Activated CD4-positive, alpha-beta T cell treated with anti-CD3 and anti-CD28 coated beads for 48 hours (primary cell): ENCODE measurements at places on chromosomes 13 and 19.

DNA sequence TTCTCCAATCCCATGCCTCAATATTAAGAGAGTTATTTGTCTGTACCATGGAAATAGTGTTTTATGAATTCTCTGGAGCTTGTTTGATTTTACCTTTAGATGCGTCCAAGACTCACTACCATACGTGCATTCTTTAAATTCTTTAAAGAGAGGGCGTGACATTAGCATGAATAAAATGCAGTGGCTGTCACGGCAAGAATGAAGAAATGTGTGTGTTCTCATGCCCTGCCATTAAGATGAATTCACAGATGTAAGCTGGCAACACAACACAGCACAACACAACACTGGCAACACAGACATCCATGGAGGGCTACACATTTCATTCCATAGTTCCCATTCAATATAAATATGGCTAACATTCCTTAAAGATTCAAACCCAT is 213.4 kb downstream of the ENOX1 start:
- DNase-seq: no peak

DNA sequence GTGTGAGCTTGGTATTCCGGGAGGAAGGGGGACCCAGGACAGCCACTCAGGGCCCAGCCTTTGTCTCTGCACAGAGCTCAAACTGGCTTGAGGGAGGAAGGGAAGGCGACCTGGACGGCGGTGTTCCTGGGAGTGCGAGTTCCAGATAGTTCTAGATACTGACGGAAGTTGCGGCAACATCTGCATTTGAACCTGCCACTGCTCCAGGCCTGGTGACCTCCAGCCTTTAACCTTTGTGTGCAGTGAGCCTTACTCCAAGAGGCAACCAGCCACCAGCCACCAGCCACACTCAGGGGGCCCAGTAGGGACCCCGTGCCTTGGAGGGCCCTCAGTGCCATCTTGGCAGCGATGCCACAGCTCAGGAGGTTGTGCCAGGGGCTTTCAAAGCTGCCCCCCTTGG is 15.5 kb upstream of the ZBTB7A start:
- DNase-seq: no peak

DNA sequence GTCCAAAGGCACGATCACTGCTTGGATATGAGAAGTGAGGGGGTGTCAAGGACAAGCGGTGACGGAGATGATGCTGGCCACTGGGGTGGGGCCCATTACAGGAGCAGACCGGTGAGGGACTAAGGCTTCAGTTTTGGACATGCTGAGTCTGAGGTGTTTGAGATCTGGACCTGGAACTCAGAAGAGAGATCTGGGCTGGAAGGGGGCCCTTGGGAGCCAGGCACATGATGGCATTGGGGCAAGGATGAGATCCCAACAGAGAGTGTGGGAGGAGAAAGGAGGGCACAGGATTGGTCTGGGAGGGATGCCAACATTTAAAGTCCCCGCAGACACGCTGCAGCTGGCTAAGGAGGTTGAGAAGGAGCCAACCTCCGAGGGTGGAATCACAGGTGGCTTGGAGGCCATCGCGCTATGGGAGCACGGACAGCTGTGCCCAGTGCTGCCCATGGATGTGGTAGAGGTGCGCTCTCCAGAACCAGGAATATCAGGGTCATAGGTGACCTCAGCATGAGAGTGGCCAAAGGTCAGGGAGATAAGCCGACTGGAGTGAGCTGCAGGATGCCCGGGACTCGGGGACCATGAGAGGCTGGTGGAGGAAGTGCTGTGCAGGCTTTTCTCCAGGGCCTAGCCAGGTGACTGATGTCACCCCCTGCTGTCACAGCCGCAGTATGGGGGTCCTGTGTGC is 21.8 kb downstream of the DHRS12 start:
- DNase-seq: no peak

DNA sequence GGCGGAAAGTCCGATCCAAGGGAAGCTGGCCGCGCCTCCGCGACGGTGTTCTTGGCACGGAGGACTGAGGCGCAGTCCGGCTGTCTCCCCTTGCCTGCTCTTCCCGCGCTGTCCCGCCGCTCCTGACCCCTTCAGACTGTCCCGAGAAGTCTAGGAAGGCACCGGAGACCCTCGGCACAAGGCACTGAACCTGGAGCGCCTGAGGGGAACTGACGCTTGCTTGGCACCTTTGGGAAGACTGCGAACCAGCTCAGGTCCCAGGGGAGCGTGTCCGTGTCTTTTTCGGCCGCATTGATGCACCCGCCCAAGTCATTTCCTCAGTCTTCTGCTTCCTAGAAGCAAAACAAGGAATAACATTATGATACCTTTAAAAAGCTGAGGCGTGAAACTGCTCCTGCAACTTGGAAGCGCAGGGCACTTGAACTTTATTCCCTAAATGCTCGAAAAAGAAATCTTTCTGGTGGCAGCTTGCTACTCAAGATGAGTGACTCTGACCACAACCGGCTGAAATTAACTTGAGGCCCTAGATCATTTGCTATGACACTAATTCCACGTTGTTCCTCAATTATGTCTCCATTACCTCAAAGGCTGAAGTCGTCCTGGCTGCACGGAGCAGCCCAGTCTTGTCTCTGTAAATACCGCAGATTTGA is 735 bp upstream of the FLT1 start:
- DNase-seq: no peak

- DNase-seq: no peak
Observed at GRCh38 chr13:108305655-108306054, 36.1 kb downstream of the TNFSF13B start.

DNA sequence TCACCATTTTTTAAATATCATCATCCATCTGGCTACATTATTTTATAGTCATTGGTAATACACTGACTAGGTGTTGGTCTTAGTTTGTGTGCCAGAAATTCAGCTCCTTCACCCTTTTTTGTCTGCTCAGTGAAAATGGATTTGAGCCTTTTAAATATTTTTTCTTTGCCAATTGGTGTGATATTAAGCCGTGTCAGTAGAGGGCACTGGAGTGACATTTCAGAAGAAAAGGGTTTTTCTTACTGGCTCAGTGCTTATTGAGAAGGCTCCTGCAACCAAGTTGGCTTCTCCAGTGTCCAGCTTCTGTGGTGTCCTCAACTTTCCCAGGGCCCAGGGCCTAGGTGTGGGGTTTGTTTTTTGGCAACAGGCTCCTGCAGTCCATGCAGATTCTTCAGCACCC is 546.6 kb downstream of the DACH1 start:
- peak; percentile 2 for DNase-seq

DNA sequence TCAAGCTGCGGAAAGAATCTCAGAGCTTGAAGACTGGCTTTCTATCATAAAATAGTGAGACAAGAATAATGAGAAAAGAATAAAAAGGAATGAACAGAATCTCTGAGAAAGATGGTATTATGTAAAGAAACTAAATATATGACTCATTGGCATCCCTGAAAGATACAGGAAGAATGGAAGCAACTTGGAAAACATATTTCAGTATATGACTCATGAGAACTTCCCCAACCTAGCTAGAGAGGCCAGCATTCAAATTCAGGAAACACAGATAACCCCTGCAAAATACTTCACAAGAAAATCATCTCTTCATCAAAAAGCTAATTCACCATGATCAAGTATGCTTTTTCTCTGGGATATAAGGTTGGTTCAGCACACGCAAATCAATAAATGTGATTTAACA is 2318.0 kb downstream of the PCDH9 start:
- no peak for DNase-seq

- no peak for DNase-seq
Observed at GRCh38 chr13:42997381-42997780, 5.3 kb upstream of the EPSTI1 start.

- DNase-seq: no peak
Observed at GRCh38 chr13:50078231-50078894, 63.1 kb downstream of the KCNRG start.

DNA sequence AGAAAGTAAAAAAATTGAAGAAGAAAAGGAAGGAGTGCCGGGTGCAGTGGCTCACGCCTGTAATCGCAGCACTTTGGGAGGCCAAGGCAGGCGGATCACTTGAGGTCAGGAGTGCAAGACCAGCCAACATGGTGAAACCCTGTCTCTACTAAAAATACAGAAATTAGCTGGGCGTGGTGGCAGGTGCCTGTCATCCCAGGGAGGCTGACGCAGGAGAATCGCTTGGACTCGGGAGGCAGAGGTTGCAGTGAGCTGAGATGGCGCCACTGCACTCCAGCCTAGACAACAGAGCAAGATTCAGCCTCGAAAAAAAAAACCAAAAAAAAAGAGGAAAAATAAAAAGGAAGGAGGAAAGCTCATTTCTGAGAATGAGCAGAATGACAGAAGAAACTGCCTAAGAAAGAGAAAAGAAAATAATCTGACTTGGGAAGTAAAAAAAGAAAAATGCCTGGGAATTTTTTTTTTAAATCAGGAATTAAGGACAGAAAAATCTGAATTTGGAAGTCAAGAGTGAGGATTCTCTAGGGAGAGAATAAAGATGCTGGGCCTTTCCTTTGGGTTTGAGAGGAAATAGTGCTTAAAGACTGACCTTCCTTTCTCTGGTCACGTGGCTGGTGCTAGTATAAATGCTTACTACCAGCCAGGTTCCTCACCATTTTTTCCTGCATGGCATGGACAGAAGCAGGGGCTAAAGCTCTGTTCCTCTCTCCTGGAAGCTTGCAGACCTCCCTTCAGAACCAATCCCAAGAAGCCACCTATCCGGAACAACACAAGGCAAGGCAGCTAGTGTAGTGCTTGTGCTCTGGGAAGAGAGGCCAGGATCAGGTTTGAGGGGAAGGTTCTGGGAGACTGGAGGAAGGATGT is at the start of gene FFAR2:
Gene FFAR2 (plus strand): TSS at position 652 of the 864 bp plus-strand sequence. CDS start 1,458 bp downstream, outside the sequence.
- no peak for DNase-seq

- no peak for DNase-seq
Observed at GRCh38 chr13:31444266-31444856, 244.6 kb downstream of the B3GLCT start.

DNA sequence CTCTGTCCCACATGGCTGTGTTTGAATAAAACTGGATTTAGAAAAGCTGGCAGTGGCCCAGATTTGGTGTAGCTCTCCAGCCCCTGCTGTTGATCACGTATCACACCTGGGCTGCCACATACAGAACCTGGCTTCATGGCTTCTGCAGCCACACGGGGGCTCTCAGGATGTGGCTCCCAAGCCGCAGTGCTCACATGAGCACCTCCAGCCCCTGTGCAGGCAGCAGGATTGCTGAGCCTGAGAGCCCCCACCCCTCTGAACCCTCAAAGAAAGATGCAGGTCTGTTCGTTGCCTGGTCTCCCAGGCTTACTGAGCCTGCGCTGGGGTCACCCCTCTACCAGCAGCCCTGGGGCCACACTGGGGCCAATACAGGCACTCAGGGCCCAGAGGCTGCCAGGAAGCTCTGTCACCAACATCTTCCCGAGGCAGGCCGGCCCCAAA is 2.7 kb downstream of the PLEKHF1 start:
- DNase-seq: peak; percentile 71

DNA sequence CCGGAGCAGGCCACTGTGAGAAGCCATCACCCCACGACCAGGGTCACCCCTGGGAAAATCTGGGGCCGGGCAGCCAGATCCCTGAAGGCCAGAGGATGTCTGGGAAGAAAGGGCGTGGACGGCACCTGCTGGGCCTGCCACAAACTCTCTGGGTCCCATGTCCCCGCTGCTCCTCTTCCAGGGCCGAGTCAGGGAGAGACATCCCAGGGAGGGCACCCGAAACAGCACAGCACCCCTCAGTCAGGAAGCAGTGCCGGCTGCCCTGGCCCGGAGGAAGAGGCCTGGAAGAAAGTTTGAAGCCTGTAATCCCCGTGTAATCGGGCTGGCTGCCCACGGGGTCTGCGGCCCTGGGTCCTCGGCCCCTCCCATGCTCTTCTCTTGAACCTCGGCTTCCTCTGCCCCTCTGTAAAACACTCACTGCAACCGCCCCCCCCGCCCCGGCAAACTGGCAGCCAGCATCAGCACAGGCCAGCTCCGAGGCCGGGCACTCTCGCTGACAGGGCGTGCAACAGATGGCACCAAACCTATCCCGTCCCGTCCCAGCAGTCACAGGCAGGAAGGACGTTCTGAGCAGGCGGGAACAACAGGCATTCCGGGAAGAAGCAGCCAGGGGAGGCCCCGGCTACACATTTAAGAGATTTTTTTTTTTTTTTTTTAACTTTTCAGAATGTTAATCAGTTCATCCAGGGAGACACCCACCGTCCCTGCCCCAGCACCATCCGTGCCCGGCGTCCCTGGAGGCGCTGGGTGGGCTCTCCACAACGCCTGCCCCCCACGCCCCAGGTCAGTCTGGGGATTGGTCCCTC is 1.5 kb downstream of the SBNO2 start:
- DNase-seq: no peak

- no peak for DNase-seq
Observed at GRCh38 chr19:40755791-40756190, 4.8 kb downstream of the SNRPA start.

DNA sequence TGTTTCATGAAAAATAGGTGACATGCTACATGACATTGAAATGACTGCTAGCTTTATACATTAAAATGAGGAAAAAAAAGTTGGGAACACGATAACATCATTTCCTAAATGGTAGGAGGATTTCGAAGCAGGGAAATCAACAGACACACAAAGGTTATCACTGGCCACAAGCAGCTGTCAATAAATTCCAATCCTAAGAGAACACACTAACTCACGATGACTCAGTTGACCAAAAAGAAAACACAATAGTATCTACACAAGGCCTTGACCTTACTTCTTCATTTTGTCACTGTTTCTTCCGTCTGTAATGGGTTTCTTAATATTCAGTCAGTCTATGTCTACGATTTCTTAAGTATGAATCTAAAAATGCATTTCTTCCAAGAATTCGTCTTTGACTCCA is 36.5 kb downstream of the STARD13 start:
- DNase-seq: no peak

- DNase-seq: no peak
Observed at GRCh38 chr19:31595521-31595920, 246.3 kb upstream of the TSHZ3 start.

- no peak for DNase-seq
Observed at GRCh38 chr13:40238761-40239160, 427.7 kb downstream of the FOXO1 start.

DNA sequence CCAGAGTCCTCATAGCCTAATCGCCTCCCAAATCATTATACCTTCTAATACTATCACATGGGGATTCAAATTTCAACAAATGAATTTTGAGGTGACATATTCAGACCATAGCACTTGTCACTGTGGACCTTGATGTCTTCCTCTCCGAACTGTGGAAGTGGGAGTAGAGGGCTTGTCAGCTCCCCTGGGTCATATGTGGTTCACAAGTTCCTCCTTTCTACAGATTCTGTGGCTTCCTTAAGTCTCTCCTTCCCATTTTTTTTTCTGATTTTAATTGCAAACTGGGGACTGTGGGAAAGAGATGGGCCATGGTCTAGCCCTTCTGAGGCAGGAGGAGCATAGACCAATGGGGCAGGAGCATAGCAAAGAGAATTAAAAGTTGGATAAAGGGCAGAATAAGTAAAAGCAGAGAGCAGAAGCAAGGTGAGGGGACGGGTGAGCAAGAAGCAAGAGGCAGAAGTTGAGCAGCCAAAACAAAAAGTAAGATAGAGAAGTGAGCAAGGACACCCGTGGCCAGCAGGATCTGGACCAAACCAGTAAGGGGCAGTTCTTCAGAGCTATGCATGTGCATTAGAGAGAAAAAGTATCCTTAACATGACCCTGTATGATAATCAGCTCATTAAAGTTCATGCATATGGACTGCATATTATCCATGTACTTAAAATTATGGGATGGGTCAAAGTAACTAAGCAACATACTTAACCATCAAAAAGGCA is 2.6 kb upstream of the SIGLEC7 start:
- no peak for DNase-seq

- no peak for DNase-seq
Observed at GRCh38 chr19:5567970-5568407, 236 bp upstream of the TINCR start.

GRCh38 chr13:72839831-72840426 is 58.0 kb downstream of the PIBF1 start:
- peak; percentile 43 for DNase-seq

GRCh38 chr13:40221131-40221459 is 445.3 kb downstream of the FOXO1 start:
- DNase-seq: no peak
